ENCODE measurements at places on chromosomes 11 and 22.

GRCh38 chr22:46574993-46575910, 37.8 kb upstream of the CELSR1 start:
- DNase-seq, result peak; percentile 10

DNA sequence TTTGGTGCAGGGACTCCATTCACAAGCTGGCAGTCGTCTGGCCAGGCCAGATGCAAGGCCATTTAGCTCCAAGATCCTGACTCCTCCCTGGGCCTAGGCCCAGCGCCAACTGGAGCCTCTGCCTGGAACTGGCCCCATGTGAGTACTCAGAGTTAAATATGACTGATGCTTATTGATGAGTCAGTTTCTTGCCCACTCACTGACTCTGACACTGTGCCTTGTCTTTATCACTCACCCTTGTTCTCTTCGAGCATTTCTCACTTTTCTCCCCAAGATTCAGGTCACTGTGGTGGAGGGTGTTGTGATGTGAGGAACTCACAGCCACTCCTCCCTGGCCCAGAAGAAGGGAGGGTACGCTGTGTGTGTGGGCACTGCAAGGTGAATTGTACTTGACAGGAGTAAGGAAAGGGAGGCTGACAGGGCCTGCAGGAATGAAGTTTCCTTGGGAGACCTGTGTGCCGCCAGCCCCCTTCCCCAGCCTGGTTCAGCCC, 23.2 kb upstream of the ST3GAL4 start:
- peak; percentile 82 for DNase-seq

- DNase-seq, result no peak
Observed at GRCh38 chr11:20881328-20882079, 212.1 kb downstream of the NELL1 start.

GRCh38 chr11:118622376-118623268, 15.2 kb downstream of the PHLDB1 start:
- peak; percentile 66 for DNase-seq

DNA sequence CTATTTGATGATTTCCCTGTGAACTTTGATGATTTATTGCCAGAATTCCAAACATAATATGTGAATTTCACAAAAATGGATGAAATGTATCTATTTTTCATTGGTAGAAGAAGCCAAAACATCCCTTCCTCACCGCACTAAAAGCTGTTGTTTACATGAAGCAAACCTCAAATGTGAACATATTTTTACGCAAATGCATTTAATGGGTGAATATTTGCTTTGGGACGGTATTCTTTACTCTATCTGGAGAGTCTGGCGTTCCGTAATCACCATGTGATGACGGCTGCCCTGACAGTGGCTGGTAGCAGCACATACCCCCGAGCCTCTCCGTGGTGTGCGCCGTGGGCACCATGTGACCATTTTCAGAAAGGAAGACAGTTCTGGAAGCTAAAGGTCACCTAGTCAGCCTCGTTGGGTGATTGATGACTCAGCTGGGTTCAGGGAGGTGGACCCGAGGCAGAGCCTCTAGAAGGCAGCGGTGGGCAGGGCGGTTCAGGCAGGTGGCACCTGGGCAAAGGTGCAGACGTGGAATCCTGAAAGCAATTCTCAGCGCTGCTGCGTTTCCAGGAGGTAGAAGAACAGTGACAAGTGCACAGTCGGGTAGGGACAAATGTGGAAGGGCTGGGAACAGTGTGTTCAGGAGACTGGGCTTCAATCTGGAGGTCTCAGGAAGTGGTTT, 45.3 kb downstream of the PPARA start:
- DNase-seq, result no peak

DNA sequence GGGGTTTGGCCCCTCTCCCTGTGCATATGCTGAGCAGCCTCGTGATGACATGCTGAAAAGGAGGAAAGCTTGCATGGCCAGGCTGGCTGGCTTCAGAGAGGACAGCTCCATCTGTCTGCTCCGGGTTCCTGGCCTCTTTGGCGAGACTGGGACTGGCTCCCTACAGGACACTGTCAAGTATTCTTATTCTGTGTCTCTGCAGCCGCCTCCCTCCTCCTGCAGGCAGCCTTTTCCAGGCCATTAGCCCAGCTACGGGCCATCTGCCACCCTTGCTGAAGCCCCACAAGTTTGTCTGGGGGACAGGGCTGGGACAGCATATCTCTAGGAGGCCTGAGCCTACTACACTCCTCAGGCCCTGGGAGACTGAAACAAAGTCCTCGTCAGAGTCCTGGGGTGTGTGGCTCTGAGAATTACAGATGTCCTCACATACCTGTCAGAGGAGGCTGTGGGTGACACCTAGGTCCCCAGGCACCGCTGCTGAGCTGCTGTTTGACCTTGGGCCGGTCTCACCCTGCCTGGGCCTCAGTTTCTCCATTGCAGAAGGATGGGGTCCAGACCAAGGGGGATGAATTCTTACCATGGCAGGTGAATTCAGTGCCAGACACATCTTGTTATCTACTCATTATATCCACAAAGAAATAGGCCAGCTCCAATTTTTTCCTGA, 11.0 kb downstream of the MRGPRG start:
- no peak for DNase-seq
